ENCODE measurements at places on chromosomes 2 and 18.

DNA sequence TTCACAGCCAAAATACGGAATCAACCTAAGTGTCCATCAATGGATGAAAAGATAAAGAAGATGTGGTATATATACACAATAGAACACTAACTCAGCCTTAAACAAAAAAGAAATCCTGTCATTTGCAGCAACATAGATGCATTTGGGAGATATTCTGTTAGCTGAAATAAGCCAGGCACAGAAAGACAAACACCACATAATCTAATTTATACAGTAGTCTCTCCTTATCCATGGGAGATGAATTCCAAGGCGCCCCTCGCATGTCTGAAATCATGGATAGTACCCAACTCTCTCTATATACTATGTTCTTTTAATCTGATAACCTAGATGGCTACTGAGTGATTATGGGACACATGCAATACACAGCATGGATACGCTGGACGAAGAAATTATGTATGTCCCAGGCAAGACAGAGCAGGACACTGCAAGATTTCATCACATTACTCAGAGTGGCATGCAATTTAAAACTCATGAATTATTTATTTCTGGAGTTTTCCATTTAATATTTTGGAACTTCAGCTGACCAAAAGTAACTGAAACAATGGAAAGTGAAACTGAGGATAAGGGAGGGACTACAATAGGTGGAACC, 39.5 kb downstream of the ORC4 start:
- DNase-seq: no peak

- DNase-seq: no peak
Observed at GRCh38 chr18:23137788-23138216, 2.5 kb downstream of the CABLES1 start.

DNA sequence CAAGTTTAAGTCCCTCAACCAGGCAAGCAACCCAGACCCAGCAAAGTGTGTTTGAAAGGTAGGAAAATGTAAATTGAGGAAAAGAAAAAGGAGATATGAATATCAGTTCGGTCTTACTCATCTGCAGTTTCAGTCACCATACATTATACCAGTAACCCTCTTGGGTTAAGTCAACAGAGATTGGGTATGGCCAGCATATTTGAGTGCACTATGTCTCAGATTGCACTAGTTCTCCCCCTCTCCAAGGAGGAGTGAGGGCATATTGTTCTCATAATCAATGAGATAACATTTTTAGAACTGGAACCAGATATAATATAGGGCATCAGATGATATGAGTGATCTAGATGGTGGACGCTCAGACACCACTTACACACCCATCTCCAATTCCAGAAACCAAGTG, 141.5 kb downstream of the COPS8 start:
- DNase-seq: no peak

DNA sequence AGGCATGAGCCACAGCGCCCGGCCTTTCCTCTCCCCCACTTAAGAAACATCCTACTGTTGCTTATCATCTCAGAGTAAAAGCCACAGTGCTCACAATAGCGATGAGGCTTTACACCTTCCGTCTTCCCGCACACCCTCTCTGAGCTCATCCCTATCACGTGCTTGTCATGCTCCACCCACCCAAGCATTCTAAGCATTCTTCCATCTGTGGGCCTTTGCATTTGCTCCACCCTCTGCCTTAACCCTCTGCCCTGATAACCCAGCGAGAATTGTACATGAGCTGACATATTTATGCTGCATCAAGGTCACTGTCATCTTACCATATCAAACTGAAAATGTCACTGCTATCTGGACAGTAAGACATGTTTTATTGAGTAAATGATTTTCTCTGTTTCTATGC, 22.6 kb downstream of the FOXI3 start:
- DNase-seq: no peak

DNA sequence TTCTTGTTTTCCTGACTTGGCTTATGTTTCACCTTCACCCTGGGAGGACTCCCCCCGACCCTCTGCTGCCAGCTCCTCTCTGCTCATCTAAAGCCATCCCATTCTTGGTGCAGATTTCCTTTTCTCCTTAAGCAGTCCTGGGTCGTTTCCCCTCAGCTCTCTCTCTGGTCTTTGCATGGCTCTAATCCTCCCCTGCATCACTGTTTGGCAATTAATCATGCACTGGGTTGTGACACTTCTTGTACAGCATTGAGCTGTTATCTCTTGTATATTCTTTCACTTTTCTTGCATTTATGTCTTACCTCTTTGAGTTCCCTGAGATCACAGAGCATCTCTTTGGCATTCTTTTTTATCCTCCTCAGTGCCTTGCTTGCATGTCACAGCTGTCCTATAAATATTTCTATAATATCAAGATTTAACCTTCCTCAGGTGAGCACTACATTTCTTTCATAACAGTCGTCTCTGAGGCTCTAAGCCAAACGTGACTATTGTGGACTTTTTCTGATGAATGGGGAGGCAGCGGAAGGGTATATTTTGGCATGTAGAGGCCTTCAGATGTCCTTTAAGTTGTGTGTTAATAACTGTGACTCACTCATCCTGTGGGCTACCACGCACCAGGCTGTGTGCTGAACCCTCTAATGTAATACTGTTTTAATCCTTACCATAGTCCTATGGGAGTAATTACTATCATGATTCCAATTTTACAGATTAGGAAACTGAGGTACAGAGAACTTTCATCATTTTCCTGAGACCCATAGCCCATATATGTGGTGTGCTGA, 507.5 kb downstream of the SLC4A3 start:
- DNase-seq: no peak

- peak; percentile 62 for DNase-seq
Observed at GRCh38 chr2:42926434-42927333, 134.3 kb upstream of the HAAO start.

- DNase-seq: no peak
Observed at GRCh38 chr2:17757321-17757720, 3.4 kb downstream of the GEN1 start.

GRCh38 chr2:3430740-3431490, 51.4 kb downstream of the TRAPPC12 start:
- no peak for DNase-seq

DNA sequence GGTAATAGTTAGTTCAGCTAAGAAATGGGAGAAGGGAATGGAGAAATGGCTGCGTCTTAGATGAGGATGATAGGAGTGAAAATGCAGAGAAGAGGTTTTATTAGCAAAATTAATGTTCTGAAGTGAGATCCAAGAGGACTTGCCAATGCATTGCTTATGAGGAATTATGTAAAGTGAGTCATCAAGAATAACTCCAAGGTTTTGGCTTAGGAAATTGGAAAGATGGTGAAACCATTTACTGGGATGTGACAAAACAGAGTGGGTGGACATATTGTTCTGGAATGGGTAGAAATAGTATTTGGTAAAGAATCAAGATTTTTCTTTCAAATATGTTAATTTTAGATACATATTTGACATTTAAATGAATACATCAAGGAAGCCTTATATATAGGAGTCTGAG, 306.6 kb upstream of the CYRIA start:
- no peak for DNase-seq

DNA sequence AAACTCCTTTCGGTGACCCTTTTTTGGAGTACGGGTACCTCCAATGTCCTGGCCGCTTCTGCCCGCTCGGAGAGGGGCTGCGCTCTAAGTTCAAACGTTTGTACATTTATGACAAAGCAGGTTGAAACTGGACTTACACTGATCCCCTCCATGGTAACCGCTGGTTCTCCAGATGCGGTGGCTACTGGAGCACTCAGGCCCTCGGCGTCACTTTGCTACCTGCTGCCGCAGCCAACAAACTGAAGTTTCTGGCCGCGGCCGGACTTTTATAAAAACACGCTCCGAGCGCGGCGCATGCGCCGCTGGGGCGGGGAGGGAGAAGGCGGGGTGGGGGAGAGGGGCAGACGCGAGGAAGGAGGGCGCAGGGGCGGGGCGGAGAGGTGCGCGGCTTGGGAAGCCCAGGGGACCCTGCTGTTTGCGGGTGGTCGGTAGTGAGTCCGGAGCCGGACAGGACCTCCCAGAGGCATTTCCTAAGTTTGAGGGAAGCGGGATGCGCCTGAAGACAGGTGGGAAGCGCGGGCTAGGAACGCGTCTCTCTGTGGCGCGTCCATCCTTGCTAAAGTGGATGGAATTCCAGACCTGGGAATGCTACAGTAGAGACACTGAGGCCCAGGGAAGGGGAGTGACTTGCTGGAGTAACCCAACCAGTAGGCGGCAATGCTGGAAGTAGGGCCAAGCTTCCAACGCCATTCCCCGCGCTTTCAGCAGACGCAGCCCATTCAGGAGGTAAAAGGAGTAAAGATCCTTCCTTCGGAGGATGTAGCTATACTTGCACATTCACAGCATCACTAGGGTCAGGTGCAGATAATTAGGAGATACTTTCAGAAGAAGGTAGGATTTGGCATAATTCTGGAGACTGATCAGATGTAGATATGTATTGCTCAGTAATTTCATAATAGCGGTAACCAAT, at the start of gene CXCR4:
TSS of gene CXCR4 (minus strand) at position 241 of the 910 bp plus-strand sequence. CDS start at position 152, 89 bp downstream.
- peak; percentile 79 for DNase-seq

DNA sequence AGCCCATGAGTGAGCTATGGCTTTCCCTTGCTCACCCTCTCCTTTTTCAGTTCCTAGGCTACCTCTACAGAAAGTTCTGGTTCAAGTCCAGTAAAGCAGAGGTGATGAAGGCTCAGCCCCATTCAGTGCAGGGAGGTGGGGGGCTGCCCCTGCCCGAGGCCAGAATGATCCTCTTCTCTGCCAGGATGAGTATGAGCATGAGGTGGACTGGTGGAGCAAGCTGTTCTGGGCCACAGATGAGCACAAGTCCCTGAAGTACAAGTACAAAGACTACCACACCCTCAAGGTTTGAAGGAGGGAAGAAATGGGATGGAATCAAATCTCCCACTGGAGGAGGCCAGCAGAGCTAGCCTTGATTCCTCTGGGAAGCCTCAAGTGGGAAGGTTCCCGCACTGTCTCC, 42.4 kb downstream of the LMAN2L start:
- DNase-seq: no peak

DNA sequence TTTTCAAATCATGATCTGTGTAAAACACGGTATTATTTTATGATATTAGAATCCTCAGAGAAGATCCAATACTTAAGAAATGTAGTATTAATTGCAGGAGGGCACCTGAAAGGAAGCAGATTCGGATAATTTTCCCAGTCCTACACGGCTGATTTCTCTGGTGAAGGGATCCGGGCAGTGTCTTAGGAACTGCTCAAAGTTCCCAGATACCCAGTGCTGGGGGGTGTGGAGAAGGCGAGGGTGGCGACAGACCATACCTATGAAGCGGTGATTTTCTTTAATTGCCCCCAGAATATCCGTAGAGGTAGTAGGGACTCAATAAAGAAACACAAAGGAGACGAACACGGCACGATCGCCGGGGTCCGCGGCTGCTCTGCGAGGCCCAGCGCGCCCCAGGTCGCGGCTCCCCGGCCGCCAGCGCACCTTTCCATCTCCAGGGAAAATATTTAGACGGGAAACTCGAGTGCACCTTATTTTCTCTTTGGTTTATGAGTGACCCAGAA, 1.4 kb upstream of the SOX11 start:
- peak; percentile 95 for DNase-seq

DNA sequence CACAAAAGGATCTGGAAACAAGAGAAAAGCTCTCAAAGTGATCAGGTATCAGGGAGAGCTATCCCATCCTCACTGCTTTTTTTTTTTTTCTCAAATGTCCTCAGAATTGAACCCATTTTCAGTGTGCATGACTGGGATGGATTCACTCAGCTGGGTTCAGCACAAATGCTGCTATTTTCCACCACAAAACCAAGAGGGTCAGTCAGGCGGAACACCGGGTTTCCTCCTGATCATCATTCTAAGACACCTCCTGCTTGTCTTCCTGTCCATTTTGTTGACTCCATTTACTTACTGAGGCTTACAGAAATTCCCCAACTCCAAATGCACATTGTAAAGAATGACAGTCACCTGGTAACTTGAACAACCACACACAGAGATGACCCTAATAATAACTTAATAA, 39.9 kb downstream of the CYRIA start:
- DNase-seq: no peak

- DNase-seq: no peak
Observed at GRCh38 chr2:181851726-181852125, 39.8 kb upstream of the ITPRID2 start.

GRCh38 chr2:145600811-145601210, 1080.9 kb upstream of the ZEB2 start:
- DNase-seq: no peak

DNA sequence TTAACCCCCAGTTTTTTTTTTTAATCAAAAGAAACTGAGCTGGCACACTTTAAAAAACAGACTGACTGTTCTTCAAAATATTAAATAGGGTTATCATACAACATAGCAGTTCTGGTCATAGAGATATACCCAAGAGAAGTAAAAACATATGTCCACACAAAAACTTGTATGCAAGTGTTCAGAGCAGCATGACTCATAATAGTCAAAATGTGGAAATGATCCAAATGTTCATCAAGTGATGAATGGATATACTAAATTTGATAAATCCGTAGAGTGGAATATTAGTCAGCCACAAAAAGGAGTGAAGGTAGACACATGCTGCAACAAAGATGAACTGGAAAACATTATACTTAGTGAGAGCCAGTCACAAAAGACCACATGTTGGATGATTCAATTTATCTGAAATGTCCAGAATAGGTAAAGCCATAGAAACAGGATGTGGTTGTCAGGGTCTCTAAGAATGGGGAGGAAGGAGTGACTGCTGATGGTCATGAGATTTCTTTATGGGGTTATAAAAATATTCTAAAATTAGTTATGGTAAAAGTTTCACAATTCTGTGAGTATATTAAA, 5.1 kb downstream of the SMIM21 start:
- DNase-seq: no peak

GRCh38 chr18:48419277-48420022, 10.3 kb upstream of the ZBTB7C start:
- no peak for DNase-seq

GRCh38 chr18:46445522-46446313, 211.3 kb downstream of the LOXHD1 start:
- DNase-seq: no peak

GRCh38 chr2:37897511-37897910, 27.6 kb upstream of the RMDN2 start:
- no peak for DNase-seq

DNA sequence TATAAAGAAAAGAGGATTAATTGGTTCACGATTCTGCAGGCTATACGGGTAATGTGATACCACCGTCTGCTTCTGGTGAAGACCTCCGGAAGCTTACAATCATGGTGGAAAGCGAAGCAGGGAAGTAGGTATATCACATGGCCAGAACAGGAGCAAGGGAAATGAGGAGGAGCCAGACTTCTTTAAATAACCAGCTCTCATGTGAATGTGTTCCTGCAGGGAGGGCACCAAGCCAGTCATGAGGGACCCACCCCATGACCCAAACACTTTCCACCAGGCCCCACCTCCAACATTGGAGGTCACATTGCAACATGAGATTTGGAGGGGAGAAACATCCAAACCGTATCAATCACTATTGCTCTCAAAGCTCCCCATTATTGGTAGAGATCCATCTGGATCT, 61.8 kb downstream of the EFEMP1 start:
- no peak for DNase-seq

DNA sequence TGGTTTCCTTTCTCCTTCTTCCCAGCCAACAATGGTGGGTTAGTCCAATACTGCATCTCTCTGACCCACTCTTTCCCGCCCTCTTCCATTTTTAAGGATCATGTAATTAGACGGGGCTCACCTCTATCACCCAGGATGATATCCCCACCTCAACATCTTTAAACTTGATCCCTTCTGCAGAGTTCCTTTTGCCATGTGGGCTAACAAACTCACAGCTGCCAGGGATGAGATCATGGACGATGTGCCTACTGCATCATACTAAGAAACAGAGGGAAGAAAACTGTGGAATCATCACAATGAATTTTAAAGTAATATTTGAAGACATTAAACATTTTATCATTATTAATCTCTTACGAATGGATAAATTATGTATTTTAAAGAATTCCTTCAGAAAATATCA, 183.5 kb downstream of the RDH14 start:
- no peak for DNase-seq

GRCh38 chr2:164065038-164065437, 329.2 kb upstream of the FIGN start:
- no peak for DNase-seq

Measured in right kidney (tissue), 9 donors.